ENCODE measurements at places on chromosomes 4 and X. TPM values are rescaled to one million over a fixed set of nuclear protein-coding genes. Genes with fewer than 3 reads are reported as not detected.
A peak's percentile ranks its signal among the peaks of the same experiment; 100 is the strongest.

The RBM46 gene
- total RNA-seq = 0.39 TPM

The CD38 gene
- not detected for total RNA-seq

The ARMCX1 gene
- 0.15 TPM for total RNA-seq

The GCNA gene
- total RNA-seq = 0.98 TPM

The CFP gene
- 1.3 TPM for total RNA-seq

The IL13RA2 gene
- total RNA-seq = not detected

The ADH1C gene
- total RNA-seq = not detected

The PCDH18 gene
- 0.17 TPM for total RNA-seq

The SPCS3 gene
- 135 TPM for total RNA-seq

The C4orf51 gene
- not detected for total RNA-seq

The HSD17B13 gene
- total RNA-seq = 0.81 TPM

The EXOC1L gene
- not detected for total RNA-seq

The FAM47E gene
- 0.91 TPM for total RNA-seq

The LRCH2 gene
- not detected for total RNA-seq

The PDK3 gene
- total RNA-seq = 9.6 TPM

The TEC gene
- 4.5 TPM for total RNA-seq

DNA sequence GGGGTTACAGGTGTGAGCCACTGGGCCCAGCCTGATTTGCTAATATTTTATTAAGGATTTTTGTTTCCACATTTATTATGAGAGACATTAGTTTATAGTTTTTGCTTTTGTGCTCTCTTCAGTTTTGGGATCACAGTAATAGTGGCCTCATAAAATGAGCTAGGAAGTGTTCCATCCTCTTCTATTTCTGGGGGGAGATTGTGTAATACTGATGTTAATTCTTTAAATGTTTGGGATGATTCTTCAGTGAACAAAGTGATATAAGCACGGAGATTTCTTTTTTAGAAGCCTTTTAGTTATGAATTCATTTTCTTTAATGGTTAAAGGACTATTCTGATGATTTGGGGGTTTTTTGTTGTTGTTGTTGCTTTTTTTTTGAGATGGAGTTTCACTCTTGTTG, 41.3 kb downstream of the RBMX start:
- H3K27me3 ChIP-seq = no peaks in the 10 kb centered on the region
- H3K4me3 ChIP-seq = no peak overlapping the region
- H3K4me1 ChIP-seq = no peaks in the 10 kb centered on the region

- DNase-seq = no peak
- H3K4me3 ChIP-seq = no peak overlapping the region
- H3K4me1 ChIP-seq = peaks cover 4% of the 10 kb centered on the region
- H3K36me3 ChIP-seq = peaks cover 4% of the 10 kb centered on the region
- no peaks in the 10 kb centered on the region for H3K27me3 ChIP-seq
Measured at GRCh38 chr4:30728311-30728710, 8.1 kb downstream of the PCDH7 start.

DNA sequence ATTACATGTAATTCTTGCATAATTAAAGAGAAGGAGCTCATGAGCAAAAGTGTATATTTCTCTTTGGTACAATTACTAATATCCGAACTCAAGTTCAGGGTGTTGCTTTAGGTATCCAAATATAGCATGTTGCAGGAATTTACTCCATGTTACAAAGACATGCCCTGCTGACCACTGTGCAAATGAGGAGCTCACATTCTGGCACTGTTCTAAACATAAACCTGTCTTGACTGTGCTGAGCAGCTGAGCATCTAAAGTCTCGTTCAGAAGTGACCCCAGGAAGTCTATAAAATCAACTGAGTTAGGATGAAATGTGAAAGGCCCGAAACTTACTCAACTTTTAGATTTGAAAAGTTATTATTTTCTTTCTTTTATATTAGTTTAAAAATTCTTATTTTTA, 124.3 kb downstream of the STIM2 start:
- DNase-seq = no peak
- H3K36me3 ChIP-seq = no peaks in the 10 kb centered on the region
- no peaks in the 10 kb centered on the region for H3K4me1 ChIP-seq
- H3K27me3 ChIP-seq = no peaks in the 10 kb centered on the region
- H3K4me3 ChIP-seq = no peak overlapping the region

GRCh38 chrX:41022566-41022965, 62.7 kb upstream of the USP9X start:
- H3K27ac ChIP-seq = no peak overlapping the region
- H3K36me3 ChIP-seq = no peaks in the 10 kb centered on the region
- peak; percentile 37 for DNase-seq
- H3K4me1 ChIP-seq = no peaks in the 10 kb centered on the region
- H3K27me3 ChIP-seq = no peaks in the 10 kb centered on the region
- H3K4me3 ChIP-seq = no peak overlapping the region

DNA sequence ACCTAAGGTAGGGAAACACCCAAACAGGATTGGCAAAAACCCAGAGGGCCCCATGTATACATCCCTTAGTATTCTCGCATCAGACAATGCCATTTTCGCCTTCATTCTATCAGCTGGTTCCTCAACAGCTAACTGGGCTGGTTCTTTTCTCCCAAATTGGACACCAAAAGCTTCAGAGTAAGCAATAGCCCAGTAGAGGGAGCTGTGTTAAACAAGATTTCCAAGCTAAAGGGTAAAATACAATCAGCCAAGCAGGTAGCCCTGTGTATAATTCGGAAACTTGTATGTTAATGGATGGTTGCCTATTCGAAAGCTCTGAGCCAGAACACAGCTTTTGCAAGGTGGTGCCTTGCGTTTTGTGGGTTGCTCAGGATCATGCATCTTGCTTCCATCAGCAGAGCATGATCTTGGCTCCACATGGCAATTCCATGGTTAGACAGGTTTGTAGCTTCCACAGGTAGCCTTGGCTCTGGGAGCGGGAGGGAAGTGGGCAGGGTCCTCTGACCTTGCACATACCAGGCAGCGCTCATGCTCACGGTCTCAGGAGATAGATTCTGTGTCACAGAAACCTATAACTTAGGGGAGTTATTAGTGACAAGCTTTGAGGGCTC, 115.2 kb upstream of the LNX1 start:
- no peak overlapping the region for H3K27ac ChIP-seq
- DNase-seq = peak; percentile 34
- no peaks in the 10 kb centered on the region for H3K36me3 ChIP-seq

DNA sequence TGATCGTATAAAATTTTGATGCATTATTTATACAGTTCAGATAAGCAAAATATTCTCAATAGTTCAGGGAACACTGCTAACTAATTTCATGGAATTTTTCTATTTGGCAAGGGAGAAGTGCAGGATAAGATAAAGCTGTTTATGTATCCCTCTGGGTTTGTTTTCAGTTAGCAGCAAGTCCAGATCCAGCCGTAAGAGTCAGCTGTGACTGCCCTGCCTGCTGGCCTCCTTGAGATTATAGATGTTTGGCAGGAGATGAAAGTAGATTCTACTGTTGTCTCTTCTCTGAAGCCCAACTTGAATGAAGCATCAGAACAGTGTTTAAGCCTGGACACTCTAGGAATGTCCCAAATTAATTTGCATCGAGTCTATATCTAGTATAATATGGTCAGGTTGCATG, 29.5 kb downstream of the ANTXR2 start:
- no peaks in the 10 kb centered on the region for H3K36me3 ChIP-seq
- no peaks in the 10 kb centered on the region for H3K27me3 ChIP-seq
- H3K4me3 ChIP-seq = no peak overlapping the region
- DNase-seq = no peak
- no peaks in the 10 kb centered on the region for H3K4me1 ChIP-seq
- no peak overlapping the region for H3K27ac ChIP-seq

- no peaks in the 10 kb centered on the region for H3K36me3 ChIP-seq
- H3K27me3 ChIP-seq = no peaks in the 10 kb centered on the region
- H3K27ac ChIP-seq = no peak overlapping the region
- DNase-seq = no peak
- no peaks in the 10 kb centered on the region for H3K4me1 ChIP-seq
Measured at GRCh38 chr4:96543346-96543745, 703.5 kb downstream of the PDHA2 start.

GRCh38 chr4:108325561-108325960, 156.8 kb upstream of the LEF1 start:
- H3K36me3 ChIP-seq = no peaks in the 10 kb centered on the region
- H3K4me3 ChIP-seq = no peak overlapping the region
- no peak for DNase-seq

DNA sequence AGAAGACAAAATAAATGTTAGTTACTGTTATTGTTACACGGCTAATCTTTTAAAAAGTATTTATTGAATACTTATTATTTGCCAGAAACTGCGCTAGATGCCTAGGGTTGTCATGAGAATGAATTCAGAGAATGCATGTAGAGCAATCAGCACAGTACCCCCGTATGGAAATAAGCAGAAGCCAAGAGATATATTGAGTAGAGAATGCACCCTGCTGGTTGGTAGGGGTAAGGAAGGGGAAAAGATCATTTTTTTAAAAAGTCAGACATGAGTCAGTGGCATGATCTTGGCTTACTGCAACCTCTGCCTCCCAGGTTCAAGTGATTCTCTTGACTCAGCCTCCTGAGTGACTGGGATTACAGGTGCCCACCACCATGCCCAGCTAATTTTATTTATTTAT, 13.1 kb upstream of the DRP2 start:
- H3K27me3 ChIP-seq = no peaks in the 10 kb centered on the region
- H3K27ac ChIP-seq = no peak overlapping the region
- H3K36me3 ChIP-seq = no peaks in the 10 kb centered on the region
- peak; percentile 13 for DNase-seq
- no peak overlapping the region for H3K4me3 ChIP-seq

- no peak overlapping the region for H3K4me3 ChIP-seq
- H3K36me3 ChIP-seq = no peaks in the 10 kb centered on the region
- H3K4me1 ChIP-seq = peaks cover 20% of the 10 kb centered on the region
- no peaks in the 10 kb centered on the region for H3K27me3 ChIP-seq
Measured at GRCh38 chr4:41505161-41505661, 32.7 kb upstream of the LIMCH1 start.

- no peaks in the 10 kb centered on the region for H3K36me3 ChIP-seq
- peak overlapping the region; percentile 91 for H3K27ac ChIP-seq
- H3K4me1 ChIP-seq = peaks cover 7% of the 10 kb centered on the region
- peak overlapping the region; percentile 91 for H3K4me3 ChIP-seq
Measured at GRCh38 chr4:39528061-39528465, 824 bp upstream of the UGDH start.

DNA sequence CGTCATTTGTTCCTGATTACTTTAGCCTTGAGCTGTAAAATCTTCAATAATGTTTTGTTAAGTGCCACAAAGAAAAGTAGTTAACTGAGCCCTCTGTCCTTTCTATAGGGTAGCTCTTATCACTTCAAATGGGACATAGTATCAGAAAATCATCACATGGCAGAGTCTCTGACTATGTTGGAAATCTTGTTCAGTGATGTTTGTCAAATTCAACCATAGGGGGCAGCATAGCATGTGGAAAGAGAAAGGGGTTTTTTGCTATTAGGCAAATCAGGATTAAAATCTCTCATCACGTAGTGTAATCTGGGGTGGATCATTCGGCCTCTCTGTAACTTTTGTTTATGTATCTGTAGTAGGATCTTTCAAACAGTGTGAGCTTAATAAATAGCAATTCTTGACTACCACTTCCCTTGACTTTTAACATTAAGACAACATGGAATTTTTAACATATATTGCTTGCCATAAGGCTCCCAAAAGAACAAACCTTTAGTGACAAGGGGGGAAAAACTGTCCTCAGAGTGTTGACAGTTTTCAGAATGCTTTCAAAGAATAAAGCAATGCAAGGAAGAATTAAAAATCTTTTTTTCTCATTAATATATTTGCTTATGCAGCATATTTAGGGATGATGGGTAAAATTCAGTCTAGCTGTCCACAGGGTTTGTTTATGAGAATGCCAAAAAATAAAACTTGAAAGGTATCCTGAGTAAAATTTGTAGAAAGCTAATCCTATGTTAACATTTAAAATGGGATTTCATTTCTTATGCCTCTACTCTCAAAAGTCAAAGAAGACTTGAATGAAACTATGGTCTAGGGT, 127.2 kb downstream of the FBXW7 start:
- no peaks in the 10 kb centered on the region for H3K36me3 ChIP-seq
- H3K4me3 ChIP-seq = no peak overlapping the region
- peak; percentile 15 for DNase-seq
- no peak overlapping the region for H3K27ac ChIP-seq

- no peaks in the 10 kb centered on the region for H3K4me1 ChIP-seq
- no peak for DNase-seq
- H3K27ac ChIP-seq = no peak overlapping the region
- no peaks in the 10 kb centered on the region for H3K36me3 ChIP-seq
- H3K27me3 ChIP-seq = no peaks in the 10 kb centered on the region
Measured at GRCh38 chrX:63718010-63718694, 66.9 kb downstream of the ARHGEF9 start.

DNA sequence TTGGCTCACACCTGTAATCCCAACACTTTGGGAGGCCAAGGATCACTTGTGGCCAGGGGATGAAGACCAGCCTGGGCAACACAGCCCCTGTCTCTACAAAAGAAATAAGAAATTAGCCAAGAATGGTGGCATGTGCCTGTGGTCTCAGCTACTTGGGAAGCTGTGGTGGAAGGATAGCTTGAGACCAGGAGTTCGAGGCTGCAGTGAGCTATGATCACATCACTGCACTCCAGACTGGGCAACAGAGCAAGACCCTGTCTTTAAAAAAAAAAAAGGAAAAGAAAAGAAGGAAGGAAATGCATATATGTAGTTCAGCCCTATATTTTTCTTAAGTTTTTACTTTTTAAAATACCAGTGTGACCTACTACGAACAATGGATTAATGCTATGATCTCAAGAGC, 15.1 kb downstream of the PRSS48 start:
- H3K36me3 ChIP-seq = no peaks in the 10 kb centered on the region
- DNase-seq = no peak
- H3K27ac ChIP-seq = no peak overlapping the region

DNA sequence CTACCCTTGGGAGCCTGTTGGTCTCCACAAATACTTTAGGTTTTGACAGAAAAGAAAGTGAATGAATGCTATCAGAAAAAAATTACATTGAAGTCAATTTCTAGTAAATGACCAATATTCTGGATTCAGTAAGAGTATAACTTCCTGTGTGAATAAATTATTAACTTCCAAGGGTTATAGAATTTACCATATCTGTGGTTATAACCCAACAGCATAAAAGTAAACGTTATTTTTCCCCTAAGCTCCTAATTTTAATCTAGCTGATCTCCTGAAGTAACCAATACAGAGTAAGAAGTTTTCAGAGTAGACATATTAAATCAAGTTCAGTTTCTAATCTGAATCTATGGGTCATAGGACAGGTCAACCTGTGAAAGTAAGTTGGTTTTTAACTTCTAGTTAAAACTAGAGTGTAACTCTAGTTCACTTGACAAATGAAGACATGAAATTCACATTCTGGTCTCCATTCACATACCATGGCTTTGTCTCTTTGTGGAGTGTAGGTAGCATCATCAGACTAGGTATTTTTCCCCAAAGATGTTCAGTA, 22.8 kb downstream of the DTHD1 start:
- no peak overlapping the region for H3K27ac ChIP-seq
- no peak for DNase-seq
- no peaks in the 10 kb centered on the region for H3K27me3 ChIP-seq
- no peaks in the 10 kb centered on the region for H3K4me1 ChIP-seq

- no peaks in the 10 kb centered on the region for H3K27me3 ChIP-seq
- no peak overlapping the region for H3K27ac ChIP-seq
- no peaks in the 10 kb centered on the region for H3K4me1 ChIP-seq
- H3K36me3 ChIP-seq = no peaks in the 10 kb centered on the region
Measured at GRCh38 chr4:53990641-53991040, 73.8 kb downstream of the CHIC2 start.

Measured in HCT116 (cell line).